Left hindlimb (tissue), 1 donor: ENCODE measurements at places on chromosomes 12 and 14.

DNA sequence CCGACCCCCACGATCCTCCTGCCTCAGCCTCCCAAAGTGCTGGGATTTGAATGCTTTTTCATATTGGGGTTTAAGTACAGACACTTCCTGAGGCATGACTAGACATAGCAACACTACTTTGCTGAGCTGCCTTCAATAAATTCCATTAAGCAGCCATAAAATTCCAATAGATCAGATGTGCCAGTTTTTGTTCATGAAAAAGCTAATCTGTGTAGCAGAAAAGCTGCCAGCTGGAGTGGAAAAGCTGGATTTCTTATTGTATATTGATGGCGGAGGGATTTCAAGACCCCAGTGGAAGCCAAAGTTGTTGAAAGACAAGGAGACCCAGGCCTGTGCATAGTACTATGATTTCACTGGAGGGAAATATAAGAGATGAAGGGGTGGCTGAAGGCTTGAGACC lies 209.0 kb upstream of the NUDT4 start:
- no peak for DNase-seq

- DNase-seq = no peak
Observed at GRCh38 chr12:115017346-115017745, 333.4 kb upstream of the TBX3 start.

GRCh38 chr12:117098361-117099217 lies 627 bp downstream of the TESC start:
- no peak for DNase-seq

GRCh38 chr14:72801836-72802587 lies 91.9 kb downstream of the DPF3 start:
- no peak for DNase-seq

GRCh38 chr14:76501156-76501720 lies 125.3 kb downstream of the ESRRB start:
- DNase-seq = no peak

DNA sequence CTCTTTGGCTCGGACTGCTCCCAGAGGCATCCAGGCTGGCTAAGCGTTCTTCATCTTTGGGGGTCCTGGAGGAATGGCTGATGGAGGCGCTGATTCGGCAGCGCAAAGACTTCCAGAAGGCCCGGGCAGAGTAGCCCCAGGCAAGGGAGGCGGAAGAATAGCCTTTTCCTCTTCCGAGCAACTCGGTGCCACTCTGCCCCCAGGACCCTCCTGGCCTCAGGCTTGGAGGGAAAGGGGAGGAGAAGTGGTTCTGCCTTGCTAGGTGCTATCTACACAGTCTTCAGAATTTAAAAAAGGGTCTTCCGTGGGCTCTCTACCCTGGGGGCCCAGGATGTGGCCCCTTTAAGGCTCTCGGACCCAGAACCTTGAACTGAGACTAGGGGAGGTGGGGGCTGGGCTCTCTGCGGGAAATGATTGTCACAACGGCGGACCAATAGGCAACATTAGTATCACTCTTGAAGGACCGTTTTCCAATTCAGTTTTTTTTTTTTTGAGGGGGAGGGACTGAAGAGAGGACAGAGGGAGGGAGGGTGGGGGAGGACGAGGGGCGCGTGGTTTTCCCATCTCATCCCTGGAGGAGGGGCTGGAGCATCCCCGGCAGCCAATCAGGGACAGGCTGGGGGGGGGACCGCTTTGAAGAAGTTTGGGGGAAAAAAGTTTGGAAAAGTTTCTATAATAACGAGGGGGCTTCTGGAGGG lies at the start of gene NFATC4:
Gene NFATC4, plus strand, starts transcription at position 671 of the 698 bp plus-strand sequence. CDS start 157 bp downstream, outside the sequence.
- peak; percentile 95 for DNase-seq

GRCh38 chr14:56798447-56799342 lies 11.6 kb downstream of the OTX2 start:
- no peak for DNase-seq

- no peak for DNase-seq
Observed at GRCh38 chr12:26379777-26380467, 184.5 kb downstream of the SSPN start.

GRCh38 chr14:89621791-89622638 lies 205.0 kb upstream of the FOXN3 start:
- DNase-seq = no peak

- DNase-seq = no peak
Observed at GRCh38 chr12:49501895-49502294, 36.9 kb upstream of the KCNH3 start.

DNA sequence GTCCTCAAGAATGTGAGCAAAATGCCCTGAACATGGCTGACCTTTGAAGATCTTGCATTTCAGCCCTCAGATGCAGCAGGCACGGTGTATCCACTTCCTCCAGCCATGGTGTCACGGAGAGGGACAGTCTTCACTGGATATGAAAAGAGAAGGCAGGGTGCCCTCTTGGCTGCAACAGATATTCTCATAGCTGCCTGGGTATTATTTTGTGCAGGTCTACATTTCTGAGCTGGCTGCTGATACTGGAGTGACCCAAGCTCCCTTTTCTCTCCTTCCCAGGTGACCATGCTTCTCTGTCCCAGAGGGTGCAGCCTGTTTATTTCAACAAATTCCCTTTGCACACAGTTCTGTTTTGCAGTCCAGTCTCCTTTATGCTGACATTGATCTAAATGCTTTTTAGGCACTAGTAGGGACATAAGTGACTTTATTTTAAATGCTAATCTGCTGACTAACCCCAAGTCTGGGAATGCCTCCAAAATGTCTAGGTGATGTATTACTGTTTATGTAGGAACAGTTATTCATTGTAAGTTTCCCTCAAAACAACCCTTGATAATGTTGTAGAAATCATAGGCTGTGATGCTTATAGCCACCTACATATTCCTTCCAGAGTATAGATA lies 17.4 kb upstream of the PYGL start:
- DNase-seq = no peak

DNA sequence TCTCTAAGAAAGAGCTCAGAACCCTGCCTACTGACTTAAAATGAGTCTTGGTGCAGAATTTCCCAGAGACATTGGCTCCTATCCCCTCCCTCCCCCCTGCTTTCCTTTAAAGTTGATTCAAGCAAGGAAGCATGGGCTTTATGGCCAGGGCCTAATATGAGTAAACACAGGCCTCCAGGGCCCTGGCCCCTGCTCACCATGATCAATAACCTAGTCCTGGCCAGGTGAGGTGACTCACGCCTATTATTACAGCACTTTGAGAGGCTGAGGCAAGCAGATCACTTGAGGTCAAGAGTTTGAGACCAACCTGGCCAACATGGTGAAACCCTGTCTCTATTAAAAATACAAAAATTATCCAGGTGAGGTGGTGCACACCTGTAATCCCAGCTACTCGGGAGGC lies 165.1 kb upstream of the TMCC3 start:
- no peak for DNase-seq

- DNase-seq = no peak
Observed at GRCh38 chr12:27542628-27543027, 18.6 kb downstream of the PPFIBP1 start.

GRCh38 chr14:33404054-33404453 lies 465.4 kb downstream of the NPAS3 start:
- no peak for DNase-seq

DNA sequence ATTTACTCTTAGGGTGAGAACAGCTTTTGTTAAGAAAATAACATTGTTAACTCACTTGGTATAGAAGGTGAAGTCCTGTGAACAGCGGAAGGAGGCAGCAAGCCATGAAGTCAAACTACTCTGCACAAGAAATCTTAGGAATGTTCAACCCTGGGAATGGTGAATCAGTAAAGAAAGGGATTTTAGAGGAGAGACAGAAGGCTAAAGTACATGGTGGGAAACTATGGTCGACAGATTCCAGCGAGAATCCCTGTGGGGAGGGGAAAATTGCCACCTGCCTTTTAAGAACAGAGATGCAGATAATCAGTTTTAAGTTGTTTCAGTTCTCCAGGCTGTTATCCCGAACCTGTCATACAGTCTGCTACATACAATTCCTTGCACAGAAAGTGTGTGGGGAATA lies 63.2 kb upstream of the PTPRR start:
- no peak for DNase-seq
